Retinal pigment epithelial cell (primary cell): ENCODE measurements at places on chromosomes 3 and 15.
A peak's percentile ranks its signal among the peaks of the same experiment; 100 is the strongest.

DNA sequence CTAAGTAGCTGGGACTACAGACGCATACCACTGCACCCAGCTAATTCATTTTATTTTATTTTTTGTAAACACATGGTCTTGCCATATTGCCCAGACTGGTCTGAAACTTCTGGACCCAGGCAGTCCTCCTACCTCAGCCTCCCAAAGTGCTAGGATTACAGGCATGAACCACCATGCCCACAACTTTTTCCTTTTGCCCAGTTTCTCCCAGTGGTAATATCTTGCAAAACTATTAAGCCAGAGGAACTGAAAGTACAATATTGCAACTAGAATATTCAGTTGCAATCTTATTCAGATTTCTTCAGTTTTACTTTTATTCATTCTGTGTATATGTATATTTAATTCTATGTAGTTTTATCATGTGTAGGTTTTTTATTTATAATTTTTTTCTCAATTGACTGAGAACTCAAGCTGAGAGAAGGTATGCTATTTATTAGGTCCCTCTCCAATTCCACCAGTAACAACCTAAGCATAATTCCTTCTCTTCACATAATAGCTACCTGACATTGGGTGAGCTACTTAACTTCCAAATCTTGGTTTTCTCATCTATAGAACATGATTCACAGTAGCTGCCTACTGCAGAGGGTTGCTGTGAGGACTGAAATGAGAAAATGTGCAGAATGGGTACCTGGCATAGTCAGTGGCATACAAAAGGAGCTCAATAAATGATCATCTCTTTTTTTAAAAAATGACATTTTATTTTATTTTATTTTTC, 30.8 kb downstream of the KLHL18 start:
- no peak for DNase-seq

DNA sequence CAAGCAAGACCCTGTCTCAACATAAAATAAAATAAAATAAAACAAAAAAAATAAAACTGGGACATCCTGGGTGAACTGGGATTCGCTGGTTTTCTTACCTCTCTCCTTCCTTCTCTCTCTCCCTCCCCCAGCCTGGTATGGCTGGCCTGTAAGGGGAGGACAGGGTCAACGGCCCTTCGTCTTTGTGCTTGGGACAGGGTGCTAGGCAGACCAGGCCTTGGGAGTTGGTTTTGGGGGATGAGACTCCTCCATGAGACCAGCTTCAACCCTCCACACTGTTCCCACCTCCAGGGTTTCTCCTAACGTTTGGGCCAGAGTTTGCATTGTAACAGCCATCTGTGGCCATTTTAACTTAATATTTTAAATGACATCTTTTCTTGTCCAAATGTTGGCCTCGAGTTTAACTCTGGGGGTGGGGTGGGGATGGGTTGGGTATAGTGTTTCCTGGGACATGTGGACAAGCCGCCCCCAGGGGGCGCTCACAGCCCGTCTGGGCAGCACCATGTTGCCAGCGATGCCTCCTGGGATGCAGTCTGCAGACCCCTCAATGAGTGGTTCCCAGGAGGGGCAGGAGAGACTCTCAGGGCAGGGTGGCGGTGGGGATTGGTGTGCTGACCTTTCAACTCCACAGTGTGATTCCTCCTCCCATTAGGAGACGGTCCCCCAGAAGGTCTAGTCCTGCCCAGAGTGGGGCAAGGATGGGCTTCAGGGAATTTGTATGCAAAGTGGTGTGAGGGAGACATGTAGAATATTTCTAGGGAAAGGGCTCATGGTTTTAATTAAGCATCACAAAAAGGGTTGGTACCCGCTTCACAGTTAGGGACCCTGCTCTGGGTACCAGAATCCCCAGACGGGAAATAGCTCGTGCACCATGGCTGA, 37.7 kb upstream of the LCTL start:
- DNase-seq: no peak

GRCh38 chr3:149258298-149258697, 36.7 kb upstream of the CP start:
- no peak for DNase-seq

- DNase-seq: no peak
These were observed 272.1 kb downstream of the UACA start for GRCh38 chr15:70491201-70491621.

GRCh38 chr3:100869787-100870186, 123.4 kb downstream of the ABI3BP start:
- no peak for DNase-seq

DNA sequence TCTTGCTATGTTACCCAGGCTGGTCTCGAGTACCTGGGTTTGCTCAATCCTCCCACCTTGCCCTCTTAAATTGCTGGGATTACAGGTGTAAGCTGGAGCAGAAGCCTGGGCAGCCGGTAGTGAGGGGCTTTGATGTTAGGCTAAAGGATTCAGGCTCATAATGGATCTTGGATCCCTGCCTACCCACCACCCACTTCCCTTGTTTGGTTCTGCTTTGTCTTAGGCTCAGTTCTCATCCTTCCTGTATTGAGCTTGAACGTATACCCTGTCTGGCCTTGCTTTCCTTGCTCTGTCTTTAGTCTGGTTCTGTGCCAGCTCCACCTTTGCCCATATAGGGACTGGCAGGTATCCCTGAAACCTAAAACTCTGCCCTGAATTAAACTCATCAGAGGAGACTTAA, 1.7 kb downstream of the PPCDC start:
- DNase-seq: no peak

GRCh38 chr3:41572092-41572491, 372.8 kb downstream of the CTNNB1 start:
- no peak for DNase-seq

- peak; percentile 22 for DNase-seq
These were observed 1.3 kb downstream of the SLC7A14 start for GRCh38 chr3:170584585-170585007.

DNA sequence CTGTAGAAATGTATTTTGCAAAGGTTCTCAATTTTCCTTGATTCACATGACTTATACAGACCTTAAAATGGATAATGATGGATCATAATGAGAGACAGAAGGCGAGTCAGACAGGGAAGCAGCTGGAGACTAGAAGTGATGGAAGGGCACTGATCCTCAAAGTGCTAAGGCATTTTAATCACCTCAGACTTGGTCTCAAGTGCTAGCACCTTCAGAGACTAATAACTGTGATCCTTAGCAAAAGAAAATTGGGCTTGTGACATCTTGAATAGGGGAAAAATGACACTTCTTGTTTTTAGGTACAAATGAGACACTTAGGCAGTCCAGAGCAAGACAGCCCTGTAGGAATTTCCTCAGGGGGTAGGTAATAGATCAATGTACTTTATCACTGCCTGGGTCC, 1011.7 kb downstream of the SQOR start:
- no peak for DNase-seq

DNA sequence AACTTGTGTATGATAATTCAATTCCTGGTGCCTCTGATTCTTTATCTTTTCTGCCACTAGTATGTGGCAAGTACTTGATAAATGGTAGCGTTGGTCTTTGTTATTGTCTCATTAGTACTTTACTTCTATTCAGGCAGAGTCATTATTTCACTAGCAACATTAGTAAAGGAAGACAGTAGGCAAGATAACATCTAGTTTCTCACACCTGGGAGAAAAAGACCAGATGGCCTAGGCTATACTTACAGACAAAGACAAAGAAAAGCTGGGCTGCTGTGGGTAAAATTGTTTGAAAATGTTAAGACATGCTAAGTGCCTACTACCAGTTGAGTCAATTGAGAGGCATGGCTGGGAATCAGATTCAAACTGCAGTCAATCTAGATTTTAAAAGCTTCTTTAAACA, 198.7 kb upstream of the CMC1 start:
- DNase-seq: no peak

- no peak for DNase-seq
These were observed 216.8 kb upstream of the CD96 start for GRCh38 chr3:111325160-111325718.

DNA sequence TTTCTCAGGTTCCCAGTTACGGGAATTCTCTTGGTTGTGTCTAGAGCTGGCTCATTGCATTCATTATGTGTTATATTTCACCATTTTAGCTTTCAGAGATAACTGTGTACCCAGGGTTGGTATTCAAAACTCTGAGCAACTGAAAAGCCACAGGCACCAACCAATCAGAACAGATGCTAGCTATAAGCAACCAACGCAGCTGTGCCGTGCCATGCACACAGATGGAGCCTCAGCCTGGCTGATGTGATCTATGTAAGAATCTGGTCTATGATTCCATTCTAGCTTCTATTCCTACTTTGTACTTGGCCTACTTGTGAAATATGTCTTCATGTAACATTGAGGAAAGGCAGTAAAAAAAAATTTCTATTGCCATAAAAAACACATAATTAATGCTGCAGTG, 95.0 kb upstream of the CCDC80 start:
- DNase-seq: no peak

GRCh38 chr15:45249125-45249780, 2.8 kb upstream of the SLC28A2 start:
- no peak for DNase-seq

GRCh38 chr3:66267031-66267430, 46.2 kb downstream of the SLC25A26 start:
- no peak for DNase-seq

DNA sequence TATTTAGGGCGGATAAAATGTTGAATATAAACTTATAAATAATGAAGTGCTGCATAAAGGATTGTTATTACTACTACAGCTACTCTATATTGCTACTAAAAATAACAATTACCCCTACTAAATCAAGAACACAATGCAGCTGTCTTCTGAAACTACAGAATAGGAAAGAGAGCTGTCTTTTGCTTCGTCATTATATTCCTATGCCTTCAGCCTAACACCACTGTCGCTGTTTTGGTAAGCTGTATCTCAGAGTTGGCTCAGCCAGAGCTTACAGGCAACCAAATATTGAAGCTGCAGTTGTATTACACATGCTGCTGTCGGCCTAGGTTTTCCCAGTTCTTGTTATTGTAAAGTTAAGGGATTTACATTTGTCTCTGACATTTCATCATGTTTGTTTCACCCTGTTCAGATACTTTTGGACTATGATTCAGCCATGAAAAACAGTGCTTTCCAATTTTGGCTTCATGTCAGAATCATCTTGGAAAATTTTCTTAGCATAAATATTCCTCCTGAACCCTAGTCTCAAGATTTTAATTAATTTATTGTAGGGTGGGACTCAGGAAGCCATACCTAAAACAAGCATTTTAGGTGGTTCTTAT, 31.3 kb upstream of the LPP start:
- DNase-seq: no peak

DNA sequence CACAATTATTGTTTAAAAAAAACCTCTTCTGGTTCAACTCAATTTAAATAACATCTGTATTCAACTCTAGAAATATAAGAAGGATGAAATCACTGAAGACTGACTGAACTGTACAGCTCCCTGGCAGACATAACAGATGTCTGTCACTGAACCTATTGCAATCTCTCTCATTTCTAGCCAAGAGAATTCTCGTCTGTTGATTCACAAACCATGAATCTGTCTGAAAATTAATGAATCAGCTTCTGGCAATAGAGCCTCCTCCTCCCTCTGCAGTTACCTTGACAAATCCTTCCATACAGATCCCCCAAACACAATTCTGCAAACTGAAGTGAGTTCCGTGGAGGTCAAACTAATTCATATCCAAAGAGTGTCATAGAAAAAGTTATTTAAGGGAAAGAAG, 561.4 kb downstream of the PYDC2 start:
- peak; percentile 43 for DNase-seq

DNA sequence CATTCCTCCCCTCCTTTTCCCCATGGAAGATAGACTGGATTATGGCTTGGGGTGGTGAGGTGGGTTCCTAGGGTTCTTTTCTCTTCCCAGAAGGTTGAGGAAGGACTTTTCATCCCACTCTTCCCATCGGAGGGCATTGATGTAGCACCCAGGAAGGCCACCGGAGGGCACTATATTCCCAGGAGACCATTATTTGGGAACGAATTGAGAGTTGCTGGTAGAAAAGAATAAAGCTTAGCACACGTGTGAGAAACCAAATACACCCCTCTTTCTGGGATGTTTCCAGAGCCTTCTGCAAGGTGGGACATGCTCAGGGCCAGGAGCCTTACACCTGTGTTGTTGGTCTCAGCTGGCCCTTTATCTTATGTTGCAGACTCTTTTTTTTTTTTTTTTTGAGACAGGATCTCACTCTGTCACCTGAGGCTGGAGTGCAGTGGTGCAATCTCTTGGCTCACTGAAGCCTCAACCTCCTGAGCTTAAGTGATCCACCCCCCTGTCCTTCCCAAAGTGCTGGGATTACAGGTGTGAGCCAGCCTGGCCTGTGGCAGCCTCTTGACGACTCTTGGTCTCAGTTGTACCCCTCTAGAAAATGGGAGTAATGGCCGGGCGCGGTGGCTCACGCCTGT, 6.3 kb upstream of the CDC25A start:
- DNase-seq: no peak

DNA sequence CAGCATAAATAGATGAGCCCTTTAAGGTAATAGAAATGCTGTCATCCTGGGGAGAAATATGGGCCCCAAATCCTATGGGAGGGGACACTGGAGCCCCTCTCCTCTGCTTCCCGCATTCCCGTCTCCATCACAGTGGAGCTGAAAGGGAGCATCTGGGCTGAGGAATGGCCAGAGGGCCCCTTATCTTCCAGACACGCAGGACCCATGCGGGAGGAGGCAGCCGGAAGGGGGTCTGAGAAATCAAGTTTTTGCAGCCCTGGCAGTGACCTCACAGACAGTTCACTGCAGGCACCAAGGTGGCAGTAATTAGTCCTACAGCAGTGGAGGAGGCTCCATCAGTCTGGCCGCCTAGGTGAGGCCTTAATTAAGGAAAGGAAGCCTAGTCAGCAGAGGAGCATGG, 80.2 kb downstream of the RAB11A start:
- no peak for DNase-seq

DNA sequence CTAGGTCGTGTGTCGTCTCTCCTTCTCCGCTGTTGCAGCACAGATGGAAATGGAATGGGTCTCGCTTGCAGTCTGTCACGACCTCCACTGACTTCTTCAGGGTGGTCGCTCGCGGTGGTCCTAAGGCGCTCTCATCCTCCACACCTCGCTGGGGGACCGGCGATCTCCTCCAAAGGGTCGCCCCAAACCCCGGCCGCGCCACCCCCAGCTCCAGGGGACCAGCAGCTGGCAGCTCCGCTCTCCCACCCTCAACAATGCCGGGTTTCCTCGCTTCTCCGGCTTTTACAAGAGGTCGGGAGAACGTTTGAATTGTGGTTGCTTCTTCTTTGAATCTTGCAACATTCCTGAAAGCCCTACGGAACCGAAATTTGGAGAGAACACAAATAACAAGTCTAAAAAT, 25.9 kb downstream of the SERP1 start:
- no peak for DNase-seq

DNA sequence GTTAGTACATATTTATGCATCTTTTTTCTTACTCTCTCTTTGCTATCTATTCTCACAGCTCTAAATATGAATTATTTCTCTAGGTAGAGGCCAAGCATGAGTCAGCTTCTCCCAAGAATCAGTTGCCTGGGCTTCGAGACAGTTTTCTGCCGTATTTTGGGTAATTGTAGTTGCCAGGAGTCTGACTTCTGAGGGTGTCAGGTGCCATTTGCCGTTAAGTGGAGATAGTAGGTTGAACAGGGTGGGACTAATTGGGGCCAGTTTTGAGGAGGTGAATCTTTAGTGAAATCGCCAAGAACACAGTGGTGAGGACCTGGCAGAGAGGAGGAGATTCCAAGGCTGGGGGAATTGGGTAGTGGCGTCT, 7.8 kb upstream of the NRROS start:
- no peak for DNase-seq
